Lower lobe of right lung (tissue), 2 donors: ENCODE measurements at places on chromosomes 1 and 21.
A peak's percentile ranks its signal among the peaks of the same experiment; 100 is the strongest.

GRCh38 chr1:204641936-204642335, 43.6 kb downstream of the LRRN2 start:
- DNase-seq: no peak

GRCh38 chr1:181763736-181764135, 280.4 kb downstream of the CACNA1E start:
- no peak for DNase-seq

DNA sequence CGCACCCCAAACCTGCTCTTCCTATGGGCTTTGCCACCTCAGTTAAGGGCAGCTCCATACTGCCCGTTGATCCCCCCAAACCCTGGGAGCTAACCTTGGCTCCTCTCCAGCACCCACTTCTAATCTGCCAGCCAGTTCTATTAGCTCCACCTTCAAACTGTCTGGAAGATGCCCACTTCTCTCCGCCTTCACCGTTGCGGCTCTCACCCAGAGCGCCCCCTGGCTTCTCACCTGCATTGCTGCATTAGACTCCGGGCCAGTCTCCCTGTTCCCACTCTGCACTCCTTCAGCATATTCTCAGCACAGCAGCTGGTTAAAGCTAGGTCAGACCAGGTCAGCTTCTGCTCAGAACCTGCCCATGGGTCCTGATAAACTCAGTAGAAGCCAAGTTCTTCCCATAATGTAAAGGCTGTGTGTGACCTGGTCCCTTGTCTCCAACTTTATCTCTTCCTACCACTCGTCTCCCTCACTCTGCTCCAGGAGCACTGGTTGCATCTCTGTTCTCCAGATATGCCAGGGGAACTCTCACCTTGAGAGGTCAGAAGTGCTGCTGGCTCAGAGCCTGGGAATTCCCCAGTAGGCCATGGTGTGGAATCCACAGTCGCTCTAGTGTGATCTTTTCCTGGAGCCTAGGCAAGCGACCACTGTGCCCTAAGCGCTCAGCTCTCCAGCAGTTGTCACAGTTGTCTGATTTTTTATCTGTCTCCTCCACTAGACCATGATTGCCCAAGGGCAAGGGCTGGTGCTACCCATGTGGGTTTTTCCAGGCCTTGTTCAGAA, 150.3 kb downstream of the HMGB4 start:
- peak; percentile 49 for DNase-seq

GRCh38 chr21:46655230-46655629, 19.8 kb downstream of the PRMT2 start:
- no peak for DNase-seq

DNA sequence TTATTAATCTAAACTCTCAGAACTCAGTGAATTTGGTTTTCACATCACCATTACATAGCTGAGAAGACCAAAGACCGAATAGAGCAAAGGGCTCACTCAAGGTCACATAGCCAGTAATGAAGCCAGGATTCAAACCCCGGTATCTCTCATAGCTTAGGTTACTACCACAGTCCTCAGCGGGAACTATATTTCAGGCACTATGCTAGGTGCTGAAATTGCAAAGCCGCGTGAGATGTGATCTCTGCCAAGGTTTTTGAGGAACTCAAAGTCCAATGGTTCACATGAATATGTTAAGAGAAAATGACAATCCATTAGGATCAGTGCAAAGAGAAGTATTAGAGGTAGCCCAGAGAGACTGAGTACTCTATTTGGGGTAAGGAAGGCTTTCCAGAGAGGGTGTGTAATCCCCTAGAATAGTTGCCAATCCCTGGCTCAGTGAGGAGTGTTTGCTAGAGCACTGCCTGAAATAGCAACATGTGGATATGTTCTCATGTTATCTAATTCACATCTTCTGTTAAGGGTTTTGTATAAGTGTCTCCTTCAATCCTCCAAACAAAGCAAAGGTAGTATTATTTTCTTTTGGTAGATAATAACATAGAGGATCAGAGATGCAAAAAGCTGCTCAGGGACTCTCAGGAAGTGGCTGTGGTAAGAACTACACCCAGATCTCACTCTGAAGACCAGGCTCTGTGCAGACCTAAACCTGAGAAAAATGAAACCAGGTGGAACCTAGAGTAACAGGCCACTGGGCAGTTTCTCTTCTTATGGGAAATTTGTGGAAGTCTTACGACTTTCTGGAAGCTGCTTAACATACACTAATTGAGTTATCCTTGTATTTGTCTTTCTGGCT, 93.1 kb upstream of the C8B start:
- no peak for DNase-seq

- no peak for DNase-seq
Measured at GRCh38 chr1:245873883-245874671, 633.0 kb downstream of the SMYD3 start.

DNA sequence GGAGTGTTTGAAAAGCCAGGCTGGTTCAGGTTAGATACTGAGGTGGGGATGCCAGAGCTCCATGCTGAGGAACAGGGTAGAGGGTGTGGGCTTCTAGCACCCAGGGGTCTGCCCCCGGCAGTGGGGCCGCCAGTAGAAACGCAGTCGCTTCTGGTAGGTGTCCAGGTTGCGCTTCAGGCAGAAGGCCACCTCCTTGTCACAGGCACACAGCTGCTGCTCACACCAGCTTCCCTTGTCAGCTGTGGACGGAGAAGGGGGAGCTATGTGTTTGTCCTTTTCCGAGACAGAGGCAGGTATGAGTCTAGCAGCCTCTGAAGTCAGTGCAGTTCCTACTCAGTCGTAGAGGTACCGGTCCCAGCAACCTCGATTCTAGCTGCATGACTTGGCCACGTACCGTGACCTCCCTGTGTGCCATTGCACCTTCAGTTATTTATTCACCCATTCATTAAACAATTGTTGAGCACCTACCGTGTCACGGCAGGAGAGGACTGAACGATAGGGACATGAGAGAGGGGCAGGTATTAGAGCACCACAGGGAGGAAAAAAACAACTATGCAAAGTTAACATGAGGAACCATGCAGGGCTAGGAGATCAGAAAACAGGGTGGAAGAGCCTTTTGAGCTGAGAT, 5.2 kb downstream of the PLA2G2D start:
- DNase-seq: no peak

DNA sequence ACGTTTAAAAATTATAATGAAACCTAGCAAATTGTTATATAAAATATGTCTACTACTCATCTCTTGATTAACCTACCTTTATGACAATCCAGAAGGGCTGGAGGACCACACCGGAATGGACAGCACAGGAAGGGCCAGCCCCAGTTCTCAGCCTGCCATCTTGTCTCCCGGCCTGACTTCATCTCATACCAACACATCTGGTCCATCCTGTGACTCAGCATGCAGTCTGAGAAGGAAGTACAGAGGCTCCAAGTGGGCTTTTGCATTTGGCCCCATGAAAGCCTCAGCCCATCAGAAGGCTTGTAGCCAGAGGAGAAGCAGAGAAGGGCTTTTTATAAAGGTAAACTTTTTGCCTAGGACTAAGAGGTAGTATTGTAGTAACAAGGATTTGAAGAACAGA, 436.6 kb downstream of the MRPL39 start:
- no peak for DNase-seq

DNA sequence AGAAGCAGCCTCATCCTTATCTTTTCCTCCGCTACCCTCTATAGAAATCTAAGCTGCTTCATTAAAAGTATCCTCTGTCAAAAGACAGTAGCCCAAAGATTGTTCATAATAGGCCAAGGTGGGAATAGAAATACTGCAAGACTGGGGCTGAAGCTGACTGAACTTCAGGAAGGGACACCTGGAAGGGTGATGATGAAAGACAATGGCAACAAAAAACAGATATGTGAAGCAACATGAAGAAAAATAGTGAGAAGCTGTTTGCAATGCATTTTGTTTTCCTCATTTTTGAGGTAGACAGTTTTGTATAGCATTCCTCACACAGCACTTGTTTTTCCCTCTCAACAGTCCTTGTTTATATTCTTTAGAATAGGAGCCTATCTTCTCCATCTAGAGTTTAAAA, 16.9 kb downstream of the DCAF8 start:
- DNase-seq: no peak

GRCh38 chr21:17428484-17428869, 84.4 kb upstream of the CXADR start:
- DNase-seq: no peak

GRCh38 chr1:77405186-77405585, 123.4 kb downstream of the AK5 start:
- no peak for DNase-seq

- DNase-seq: no peak
Measured at GRCh38 chr1:225349826-225350225, 78.0 kb downstream of the LBR start.

- no peak for DNase-seq
Measured at GRCh38 chr21:36004441-36004840, 55.9 kb downstream of the SETD4 start.

- DNase-seq: no peak
Measured at GRCh38 chr1:232978091-232978634, 27.8 kb downstream of the NTPCR start.

DNA sequence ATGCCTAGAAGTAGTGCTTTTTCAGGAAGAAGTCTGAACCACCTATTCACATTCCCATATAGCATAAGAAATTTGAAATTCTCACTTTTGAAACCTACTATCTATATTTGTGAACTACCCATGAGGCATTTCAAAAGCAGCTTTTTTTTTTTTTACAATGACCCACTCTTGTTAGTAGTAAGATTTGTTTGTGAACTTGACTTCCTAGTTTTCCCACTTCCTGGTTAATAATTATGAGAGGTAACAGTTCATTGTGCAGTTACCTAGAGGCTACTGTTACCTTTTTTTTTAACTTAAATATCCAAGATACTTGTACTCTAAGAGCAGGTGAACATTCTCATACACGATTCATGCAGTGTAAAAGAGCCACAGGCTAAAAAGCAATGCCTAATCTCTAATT, 371.7 kb upstream of the ADGRL2 start:
- DNase-seq: no peak

DNA sequence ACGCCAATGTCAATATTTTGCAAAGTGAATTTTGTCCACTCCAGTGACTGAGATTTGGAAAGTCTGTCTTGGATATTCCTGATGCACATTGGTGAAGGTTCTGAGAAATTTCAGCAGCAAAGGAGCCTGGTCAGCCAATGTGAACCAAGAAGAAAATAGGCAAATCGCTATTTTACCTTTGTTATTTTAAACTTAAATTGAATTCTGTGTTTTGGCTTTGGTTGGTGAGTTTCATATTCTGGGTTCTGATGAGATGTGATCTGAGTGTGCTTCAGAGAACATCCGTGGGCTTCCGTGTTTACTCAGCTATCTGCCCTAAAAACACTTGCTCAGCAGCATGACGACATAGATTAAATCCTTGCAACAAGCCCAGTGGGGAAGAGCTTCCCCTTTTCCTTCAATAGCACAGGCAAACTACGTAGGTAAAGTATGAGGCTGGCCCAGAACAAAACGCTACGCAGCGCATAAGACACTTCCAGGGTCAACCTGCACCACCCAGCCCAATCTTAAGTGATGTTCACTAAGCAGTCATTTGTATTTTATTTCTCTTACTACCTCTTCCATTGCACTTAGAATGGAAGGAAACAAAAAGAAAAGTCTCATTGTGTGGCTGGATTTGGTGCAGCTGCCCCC, 176.4 kb upstream of the KAZN start:
- no peak for DNase-seq

DNA sequence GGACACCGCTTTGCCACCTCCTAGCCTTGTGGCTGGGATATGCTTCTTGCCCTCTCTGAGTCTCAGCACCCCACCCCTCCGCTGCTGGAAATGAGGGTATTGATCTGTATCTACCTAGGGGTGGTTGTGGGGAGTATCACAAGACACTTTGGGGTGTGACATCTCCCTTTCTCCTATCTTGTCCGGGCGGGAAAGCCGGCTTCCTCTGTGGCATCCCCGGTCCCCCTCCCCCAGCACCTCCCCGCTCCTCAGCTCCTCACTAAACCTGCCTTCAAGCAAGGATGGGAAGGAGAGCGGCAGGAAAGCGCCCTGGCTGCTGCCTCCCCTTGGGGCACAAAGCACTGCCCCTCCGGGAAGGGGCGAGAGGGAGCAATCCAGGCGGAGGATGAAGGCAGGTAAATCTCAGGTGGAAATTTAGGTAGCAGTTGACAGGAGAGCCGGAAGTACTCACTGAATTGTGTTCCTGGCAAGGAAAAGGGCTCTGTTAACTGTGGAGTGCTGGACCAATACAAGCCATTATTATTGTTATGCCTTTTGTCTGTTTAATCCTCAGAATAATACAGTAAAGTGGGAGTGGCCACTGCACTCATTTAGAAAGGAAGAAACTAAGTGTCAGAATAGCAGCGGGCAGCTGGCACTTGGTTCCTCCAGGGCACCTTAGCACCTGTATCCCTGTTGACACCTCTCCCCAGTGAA, 49.0 kb upstream of the LRP8 start:
- no peak for DNase-seq

- no peak for DNase-seq
Measured at GRCh38 chr1:1066403-1067283, 7.5 kb downstream of the RNF223 start.

DNA sequence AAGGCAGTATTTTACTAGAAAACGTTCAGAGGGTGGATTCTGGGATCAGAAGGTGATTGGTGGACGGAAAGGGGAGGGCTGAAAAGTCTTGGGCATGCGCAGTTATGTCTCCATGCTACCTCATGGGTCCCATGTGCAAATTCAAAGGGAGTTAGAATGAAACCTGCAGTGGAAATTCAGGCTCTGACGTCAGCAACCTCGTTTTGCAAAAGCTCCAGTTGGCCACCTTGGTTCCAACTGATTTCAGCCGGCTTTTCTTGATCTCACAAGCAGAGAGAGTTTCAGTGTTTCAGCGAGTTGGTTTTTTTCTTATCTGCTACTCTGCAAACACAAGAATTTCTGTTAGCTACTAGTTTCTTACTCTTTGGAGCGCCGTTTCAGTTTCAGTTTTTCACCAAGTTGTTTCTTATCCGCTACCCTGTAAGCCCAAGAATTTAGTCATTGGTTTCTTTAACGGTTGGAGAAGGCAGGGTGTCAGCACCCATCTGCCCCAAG, 69.8 kb upstream of the PGBD5 start:
- DNase-seq: no peak

DNA sequence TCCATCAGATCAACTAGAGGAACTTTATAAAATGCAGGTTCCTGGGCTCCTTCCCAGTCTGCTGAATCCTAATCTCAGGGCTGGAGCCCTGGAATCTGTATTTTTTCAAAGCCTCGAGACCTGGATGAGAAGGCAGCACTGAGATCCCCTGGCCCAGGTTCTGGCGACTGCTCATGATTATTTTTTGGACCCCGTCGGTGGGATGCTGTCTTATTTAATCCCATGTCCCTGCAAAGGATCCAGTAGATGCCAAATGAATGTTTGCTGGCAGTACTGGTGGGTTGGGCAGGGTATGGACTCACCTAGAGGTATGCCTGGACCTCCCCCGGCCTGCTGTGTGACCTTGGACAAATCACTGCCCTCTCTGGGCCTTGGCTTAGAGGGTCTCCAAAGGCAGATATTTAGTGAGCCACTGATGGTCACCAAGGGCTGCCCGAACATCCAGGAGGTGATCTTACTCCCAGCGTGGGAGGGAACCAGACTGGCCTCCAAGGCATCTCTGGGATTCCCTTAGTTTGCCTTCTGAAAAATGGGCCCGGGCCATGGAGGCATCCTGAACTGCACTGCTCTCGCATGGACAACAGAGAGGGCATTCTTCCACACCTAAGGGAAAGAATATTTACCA, 91.6 kb upstream of the RUNX3 start:
- no peak for DNase-seq
